ENCODE measurements at places on chromosomes 2 and 18.

DNA sequence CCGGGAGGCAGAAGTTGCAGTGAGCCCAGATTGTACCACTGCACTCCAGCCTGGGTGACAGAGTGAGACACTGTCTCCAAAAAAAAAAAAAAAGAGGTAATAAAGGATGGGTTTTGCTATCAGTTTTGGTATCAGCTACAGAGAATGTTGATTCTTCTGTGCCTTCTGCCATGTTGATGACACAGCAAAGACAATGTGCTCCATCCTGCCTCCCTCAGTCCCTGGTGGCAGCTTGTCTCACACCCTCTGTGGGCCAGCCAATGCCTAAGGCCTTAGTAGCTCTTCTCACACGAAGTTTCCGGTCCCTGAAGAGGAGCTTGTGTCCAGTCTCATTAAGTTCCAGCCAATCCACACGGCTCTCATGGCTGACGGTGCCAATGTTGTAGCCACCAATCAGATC, 17.6 kb downstream of the IFT172 start:
- no peak for DNase-seq

DNA sequence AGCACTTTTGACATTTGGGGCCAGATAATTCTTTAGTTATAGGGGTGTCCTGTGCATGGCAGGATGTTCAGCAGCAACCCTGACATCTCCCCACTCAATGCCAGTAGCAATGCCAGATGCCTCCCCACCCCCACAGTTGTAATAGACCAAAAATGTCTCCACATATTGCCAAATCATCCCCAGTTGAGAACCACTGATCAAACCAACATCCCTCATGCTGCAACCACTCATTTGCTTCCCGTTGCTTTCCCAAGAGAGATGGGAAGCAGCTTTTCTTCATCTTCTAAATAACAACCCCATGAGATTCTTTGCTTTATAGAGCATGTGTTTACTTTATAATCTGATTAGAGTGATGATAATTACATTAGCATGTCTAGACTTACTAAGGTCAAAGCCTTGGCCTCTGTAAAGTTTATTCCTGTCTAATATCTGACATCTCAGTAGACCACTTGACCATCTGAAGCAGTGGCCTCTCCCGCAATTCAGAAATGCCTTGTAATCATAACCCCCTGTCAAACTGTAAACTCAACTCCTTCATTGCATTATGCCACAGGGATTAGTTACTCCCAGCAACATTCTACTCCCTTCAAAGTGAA, 28.7 kb upstream of the C1D start:
- no peak for DNase-seq

DNA sequence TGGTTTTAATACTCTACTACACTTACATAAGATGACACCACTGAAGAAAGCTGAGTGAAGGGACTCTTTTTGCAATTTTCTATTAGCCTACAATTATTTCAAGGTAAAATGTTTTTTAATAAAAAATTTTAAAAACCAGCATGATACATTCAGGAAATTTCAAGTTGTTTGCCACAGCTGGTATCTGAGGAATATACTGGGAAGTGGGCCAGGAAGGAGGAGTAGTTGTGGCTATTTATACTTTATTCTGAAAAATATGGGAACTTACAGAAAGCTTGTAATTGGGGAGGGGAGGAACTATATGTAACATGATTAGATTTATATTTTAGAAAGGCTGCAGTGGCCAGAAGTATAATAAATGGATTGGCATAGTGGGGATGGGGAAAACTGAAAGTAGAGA, 40.8 kb downstream of the WDR35 start:
- no peak for DNase-seq

DNA sequence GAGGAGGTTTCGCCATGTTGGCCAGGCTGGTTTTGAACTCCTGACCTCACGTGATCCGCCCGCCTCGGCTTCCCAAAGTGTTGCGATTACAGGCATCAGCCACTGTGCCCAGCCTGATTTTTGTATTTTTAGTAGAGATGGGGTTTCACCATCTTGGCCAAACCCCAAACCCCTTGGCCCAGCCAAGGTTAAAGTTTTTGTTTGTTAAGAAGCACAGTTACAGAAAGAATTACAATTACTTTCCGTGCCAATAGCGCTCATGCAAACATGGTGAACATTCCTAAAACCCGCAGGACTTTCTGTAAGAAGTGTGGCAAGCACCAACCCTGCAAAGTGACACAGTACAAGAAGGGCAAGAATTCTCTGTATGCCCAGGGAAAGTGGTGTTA, 26.1 kb downstream of the ITSN2 start:
- DNase-seq, result no peak

DNA sequence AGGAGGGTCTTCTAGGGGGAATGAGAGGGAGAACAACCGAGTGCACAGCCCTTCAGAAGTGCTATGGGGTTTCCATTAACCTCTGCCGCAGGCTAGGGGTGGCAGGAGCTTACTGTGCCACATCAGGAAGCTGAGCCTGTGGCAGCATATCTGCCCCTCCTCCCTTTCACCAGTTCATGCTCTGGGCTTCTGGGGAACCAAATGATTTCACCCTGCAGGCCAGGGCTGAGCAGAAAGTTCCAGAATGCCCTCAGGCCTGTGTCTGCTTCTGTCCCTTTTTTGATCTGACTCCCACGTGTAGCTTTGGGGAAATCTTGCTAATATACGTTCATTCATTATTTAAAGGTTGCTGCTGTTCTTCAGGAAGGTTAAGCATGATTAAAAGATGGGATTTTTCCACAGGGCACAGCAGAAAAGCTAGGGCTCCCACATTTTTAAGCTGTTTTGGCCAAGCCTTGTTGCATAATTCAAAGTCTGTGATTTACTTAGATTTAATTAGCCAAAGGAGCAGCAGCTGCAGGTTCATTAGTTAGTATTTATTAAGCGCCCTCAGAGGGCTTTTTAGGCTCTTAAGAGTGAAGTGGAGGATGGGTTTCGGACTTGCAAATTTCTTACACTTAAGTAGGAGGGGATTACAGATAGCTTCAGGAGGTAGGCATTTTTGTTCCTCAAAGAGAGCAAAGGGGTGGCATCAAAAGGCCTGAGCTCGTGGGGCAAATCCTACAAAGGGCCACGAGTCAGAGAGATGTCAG, 10.2 kb downstream of the TMEM247 start:
- no peak for DNase-seq

DNA sequence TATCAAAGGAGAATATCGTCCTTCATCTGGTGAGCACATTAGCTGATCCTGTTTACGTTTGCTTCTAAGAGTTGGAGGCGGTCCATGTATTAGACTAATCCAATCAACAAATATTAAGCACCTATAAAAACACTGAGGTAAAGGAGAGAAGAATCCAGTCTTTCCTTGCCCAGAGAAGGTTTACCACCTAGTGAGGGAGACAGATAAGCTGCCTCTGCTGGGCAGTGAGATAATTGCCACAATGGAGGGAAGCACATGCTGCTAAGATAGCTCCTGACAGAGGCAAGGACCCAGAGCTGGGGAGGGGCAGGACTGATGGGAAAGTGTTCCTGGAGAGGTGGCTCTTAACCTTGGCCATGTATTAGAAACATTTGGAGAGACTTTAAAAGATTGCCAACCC, 36.7 kb upstream of the ST8SIA5 start:
- no peak for DNase-seq

DNA sequence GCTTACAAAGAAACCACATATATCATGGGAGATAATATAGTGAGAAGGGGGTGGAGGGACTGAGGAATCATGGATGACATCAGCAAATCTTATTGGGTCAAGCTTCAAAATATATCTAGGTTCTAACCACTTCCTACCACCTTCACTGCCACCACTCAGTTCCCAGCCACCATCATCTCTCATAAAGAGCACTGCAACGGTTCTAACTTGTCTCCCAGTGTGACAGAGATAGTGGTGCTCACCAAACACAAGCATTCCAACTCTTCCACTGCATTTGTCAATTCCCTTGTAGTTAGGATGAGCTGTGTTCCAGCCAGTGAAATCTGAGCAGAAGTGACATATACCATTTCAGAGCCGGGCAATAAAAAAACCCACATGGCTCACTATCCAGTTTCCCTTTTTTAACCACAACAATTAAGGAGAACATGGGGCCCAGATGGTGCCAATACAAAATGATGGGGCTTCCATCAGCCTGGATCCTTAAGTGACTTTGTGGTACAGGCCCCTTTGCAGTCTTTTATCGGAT, 318.1 kb downstream of the NBAS start:
- DNase-seq, result no peak

GRCh38 chr2:46973673-46974072, 58.1 kb upstream of the MCFD2 start:
- no peak for DNase-seq

- no peak for DNase-seq
These were observed 361.5 kb downstream of the DSEL start for GRCh38 chr18:67154979-67155378.

- no peak for DNase-seq
These were observed 121.6 kb downstream of the SNTG2 start for GRCh38 chr2:1072250-1072649.

All from stimulated activated naive CD4-positive, alpha-beta T cell (primary cell).